ENCODE measurements at places on chromosomes 11 and 22.
A peak's percentile ranks its signal among the peaks of the same experiment; 100 is the strongest.

DNA sequence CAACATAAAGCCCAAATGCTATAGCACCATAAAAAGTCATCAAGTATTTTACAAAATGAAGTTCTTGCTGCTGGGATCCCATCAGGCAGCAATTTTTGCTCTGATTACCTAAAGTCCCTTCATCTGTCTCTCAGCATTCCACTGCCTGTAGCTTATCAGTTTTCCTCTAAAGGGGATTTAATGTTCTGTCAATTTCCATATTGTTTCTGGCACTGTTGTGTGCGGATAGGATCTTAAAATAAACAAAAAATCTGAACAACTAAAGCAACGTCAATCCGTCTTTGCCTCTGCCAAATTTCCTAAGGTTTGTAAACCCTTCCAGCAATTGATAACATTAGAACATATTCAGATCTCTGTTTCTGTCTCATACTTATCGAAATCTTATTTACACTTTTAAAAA lies 1126.3 kb upstream of the RAG2 start:
- DNase-seq: no peak

DNA sequence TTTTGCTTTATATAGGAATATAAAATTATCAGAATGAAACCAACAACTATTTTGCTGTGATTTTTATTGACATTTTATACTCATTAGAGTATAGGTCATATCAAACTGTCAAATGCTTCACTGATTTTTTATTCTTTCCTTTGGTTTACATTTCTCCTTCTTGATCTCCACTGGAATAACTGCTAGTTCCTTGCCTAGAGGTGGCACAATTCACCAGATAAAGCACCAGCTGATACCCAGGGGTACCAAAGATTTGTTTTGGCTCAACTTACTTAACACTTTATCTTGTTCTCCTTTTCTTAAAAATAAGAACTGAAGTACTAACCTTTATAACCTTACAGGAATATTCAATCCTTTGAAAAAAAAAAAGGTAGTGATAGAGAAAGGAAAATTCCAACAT lies 725.1 kb upstream of the CHORDC1 start:
- DNase-seq: no peak

- no peak for DNase-seq
Measured at GRCh38 chr22:46653596-46653995, 33.4 kb downstream of the GRAMD4 start.

DNA sequence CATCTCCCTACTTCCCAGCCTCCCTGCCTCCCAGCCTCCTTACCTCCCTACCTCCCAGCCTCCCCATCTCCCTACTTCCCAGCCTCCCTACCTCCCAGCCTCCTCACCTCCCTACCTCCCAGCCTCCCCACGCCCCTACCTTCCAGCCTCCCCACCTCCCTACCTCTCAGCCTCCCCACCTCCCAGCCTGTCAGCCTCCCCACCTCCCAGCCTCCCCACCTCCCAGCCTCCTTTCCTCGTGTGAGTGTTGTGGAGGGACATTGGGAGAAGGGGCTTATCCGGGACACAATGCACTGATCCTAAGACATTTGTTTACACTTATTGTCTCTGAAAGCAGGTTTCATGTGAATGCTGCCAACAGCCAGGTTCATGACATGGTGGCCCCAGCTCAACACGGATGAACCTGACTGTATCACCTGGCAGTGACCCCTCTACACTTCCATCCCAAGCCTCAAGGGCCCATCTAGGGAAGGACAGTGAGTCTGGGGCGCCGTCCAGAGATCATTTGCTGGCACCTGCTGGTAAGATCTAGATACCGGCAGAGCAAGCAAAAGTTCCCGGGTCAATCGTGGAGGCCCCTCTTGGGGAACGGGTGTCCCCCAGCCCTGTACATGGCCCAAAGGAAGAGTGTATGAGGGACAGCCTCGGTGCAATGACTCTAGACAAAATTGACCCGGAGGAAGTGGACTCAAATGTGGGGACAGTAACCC lies 34.5 kb upstream of the TH start:
- DNase-seq: no peak

DNA sequence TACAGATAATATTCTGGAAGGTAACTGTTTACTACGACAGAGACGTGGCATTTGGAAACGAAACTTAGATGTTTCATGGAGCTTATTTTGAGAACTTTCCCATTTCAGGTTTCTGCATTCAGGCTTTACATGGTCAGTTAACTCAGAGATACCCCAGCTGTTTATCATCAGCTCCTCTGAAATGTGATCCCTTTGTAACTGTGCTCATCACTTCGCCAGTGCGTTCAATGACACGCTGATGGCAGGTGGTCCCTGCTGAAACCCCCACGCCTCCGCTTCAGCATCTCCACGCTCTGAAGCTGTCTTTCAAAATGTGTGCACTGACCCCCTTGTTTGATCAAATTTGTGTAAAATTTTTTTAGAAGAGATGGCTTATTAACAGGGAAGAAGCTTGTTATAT lies 30.5 kb downstream of the ALG12 start:
- DNase-seq: no peak

DNA sequence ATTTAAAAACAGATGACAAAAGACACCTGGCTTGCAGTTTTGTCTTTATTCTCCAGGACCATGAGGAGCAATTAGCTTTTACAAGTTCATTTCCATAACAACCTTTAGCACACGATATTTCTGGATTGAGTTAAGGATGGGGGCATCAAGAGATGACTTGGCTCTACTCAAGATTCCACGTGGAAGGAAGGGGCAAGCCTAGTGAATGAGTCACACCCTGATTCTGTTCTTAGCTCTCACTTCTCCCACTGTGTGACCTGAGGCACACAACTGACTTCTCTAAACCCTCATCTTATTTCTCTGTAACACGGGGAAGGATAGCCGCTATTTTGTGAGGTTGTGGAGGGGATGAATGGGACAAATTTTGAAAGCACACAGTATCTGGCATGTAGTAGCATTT lies 185.5 kb downstream of the KIRREL3 start:
- DNase-seq: peak; percentile 67

GRCh38 chr22:50228366-50228765 lies 16.5 kb downstream of the TUBGCP6 start:
- no peak for DNase-seq
